Activated T-helper 1 cell treated with anti-CD3 and anti-CD28 coated beads, Interleukin-2, amount 50 U/mL, for 16 hours (primary cell): ENCODE measurements at places on chromosomes 13 and 19.

GRCh38 chr19:4910594-4911281, 1.4 kb downstream of the UHRF1 start:
- no peak for DNase-seq

DNA sequence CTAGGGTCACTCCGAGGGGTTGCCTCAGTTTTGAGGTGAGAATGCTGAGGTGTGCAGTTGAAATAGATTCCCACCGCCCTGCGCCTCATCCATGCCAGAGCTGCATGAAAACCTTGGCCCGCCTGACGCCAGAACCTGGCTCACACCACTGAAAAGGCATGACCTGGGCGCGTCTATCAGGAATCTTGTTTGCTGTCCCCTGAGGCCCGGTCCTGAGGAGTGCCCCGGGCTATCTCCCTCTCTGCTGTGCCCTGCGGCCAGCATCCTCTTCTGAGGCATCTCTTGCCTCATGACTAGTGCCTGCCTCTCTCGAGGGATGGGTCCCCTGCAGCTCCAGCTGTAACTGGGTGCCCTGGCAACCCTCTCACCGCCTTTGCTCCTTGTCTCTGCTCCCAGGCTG, 28.1 kb downstream of the SMARCA4 start:
- no peak for DNase-seq

GRCh38 chr13:80586356-80586755, 245.4 kb upstream of the SPRY2 start:
- DNase-seq, result no peak

DNA sequence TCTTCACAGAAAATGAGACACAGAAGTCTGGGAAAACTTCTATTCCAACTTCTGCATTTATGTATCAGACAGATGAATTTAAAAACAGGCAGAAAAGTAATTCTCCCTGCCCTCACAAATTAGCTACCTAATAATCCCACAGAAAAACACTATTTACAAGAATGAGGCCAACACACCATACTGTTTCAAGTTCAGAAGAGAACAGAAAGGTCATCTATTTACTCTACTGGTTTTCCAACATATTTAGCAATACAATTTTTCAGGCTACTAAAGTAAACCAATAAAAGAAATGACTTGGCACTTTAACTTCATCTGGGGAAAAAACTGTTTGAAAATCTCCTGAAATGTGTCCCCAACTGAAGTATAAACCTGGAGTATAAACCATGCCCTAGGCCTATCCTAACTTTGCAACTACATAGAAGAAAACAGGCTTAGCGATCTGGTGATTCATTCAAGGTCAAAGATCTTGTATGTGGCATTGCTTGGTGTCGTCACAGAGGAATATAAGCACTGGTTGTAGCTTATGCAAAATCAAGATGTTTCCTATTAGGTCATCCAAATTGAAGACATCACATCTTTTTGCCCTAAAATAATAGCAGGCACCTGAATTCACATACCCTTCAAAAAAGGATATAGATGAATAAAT, 20.1 kb upstream of the EBPL start:
- no peak for DNase-seq

- DNase-seq, result peak; percentile 25
Observed at GRCh38 chr19:33795370-33796163, 1.1 kb upstream of the KCTD15 start.

- DNase-seq, result no peak
Observed at GRCh38 chr13:32224916-32225315, 90.2 kb downstream of the ZAR1L start.

DNA sequence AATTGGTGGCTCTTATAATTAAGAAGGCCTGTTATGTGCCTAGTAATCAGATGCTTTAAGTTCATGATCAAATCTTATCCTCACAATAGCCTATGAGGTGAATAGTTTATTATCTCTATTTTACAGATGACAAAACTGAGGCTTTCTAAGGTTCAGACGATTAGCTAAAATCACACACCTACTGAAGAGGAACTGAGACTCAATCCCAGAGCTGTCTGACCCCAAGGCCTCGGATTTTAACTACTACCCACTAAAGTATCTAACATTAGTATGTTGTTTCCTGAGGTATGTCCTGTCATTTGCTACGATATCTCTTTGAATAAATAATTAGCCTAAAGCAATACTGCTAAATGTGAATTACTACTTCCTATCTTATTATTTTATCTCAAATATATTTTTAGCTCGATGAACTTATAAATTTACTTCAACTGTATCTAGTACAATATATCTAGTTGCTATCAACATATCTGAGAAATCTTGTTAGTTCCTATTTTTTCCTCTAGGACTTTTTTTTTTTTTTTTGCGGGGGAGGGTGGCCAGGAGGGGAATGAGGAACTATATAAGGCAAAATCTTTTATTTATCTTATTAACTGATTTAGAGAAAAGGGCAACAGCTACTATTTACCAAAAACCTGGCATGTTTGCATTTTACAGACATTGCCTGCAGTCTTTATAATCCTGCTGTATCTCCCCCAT, 118.5 kb downstream of the ABCC4 start:
- DNase-seq, result no peak

- peak; percentile 59 for DNase-seq
Observed at GRCh38 chr19:17703824-17704463, 15.3 kb upstream of the MAP1S start.

DNA sequence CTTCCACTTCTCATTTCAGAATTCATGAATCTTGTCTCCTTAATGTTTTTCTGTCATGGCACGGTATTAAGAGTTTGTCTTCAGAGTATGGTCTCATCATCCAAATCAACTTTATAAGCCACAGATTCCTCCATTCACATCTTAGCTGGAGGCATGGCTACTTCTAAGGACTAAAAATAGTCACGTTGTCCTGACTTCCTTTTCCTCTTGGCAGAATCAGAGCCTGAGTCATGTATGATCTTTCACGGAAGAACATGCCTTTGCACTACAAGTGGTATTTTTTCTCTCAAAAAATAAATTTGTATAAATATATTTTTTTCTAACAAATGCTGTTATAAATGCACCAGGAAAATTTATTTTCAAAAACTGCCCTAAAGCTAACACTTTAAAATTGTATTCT, 71.4 kb downstream of the ALOX5AP start:
- no peak for DNase-seq

DNA sequence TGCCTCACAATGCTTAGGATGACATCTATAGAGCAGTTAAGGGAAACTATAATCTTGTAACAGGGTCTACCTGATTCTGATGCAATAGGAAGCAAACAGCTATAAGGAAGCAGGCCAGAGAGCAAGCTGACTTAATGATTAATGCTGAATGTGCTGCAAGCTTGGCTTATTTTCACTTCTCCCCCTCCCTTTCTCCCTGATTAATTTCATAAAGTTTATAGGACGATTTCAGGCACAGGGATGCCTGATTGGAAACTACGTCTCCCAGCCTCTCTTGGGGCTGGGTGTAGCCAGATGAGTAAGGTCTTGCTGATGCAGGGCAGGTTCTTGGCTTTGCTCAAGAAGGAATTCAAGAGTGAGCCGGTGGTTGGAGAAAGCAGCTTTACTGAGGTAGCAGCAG, 82.8 kb upstream of the MRI1 start:
- no peak for DNase-seq

DNA sequence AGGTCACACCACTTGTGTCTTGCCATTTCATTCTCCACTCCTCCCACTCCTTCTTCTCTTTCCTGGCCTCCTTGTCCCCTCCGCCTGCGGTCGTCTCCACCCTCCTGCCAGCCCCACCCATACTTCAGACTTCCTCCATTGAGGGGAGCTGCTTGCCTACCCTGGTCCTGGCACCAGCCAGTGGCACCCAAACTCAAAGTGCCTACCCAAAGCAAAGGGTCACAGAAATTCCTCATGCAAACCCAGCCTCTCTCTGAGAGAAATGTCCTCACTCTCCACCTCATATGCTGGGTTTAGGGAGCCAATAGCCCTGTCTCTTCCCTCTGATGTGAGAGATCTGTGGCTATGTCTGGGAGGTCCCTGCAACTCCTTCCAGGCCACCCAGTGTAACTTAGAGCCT, 109.6 kb downstream of the TEX26 start:
- no peak for DNase-seq

DNA sequence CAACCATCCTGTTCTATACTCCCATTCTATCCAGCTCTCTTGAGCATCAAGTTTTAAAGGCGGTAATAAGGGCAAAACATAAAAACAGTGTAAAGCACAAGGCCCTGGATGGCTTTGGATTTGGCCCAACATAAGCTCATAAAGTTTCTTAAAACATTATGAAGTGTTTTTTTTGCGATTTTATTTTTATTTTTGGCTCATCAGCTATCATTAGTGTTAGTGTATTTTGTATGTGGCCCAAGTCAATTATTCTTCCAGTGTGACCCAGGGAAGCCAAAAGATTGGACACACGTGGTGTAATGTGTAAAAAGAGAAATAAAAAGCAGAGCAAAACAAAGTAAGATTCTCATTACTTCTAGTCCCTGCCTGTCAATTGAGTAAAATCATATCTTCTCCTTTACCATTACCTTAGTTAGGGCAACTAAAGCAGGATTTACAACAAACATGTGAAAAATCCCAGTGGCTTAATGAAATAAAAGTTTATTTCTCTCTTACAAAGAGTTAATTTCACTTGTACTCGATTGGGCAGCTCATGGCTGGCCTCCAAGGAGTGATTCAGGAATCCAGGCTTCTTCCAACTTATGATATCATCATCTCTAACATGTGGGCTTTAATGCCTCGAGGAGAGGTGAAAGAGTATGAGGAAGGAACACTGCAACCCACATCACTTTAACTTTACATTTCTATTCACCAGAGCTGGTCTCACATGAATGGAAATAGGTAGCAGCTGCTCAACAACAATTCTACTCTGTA, 725.2 kb upstream of the SLITRK1 start:
- DNase-seq, result no peak

GRCh38 chr13:37295573-37295972, 190.1 kb upstream of the CSNK1A1L start:
- no peak for DNase-seq

DNA sequence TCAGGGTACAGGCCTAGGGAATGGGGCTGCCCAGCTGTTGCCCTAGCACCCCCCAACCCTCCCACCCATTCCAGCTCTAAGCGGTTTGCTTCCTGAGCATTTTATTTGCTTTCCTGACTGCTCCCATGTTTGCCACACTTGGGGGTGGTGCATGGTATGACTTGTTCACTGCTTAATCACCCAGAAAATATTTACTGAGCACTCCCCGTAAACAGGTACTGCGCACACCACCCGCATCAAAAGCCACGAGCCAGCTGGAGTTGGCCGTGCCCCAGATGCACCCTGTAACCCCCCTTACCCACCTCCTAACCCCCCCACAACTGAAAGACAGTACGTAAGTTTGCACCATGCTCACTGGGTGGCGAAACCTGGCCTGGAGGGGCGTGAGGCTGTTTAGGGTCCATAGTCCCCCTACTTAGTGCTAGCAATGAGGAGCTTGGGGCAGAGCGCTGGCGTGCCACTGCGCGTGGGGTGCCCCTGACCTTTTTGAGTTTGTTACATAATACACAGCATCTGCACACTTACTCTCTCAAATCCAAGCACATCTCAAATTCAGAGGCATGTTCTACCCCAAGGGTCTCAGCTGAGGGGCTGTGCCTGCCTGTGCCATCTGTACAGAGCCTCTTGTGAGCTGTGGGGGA, 29.8 kb downstream of the DPF1 start:
- no peak for DNase-seq

DNA sequence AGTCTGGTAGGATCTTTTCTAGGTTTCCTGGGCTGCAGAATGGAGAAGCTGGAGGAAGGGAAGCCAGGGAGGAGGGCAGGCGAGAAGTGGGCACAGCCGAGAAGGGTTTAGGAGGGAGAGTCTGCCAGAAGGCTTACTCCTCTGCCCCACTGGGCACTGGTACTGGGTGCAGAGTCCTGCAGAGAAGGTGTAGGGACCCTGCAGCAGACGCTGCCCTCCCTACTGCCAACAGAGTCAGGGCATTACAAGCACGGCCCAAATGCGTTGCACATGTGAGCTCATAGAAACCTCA, 726 bp upstream of the PEPD start:
- DNase-seq, result no peak

DNA sequence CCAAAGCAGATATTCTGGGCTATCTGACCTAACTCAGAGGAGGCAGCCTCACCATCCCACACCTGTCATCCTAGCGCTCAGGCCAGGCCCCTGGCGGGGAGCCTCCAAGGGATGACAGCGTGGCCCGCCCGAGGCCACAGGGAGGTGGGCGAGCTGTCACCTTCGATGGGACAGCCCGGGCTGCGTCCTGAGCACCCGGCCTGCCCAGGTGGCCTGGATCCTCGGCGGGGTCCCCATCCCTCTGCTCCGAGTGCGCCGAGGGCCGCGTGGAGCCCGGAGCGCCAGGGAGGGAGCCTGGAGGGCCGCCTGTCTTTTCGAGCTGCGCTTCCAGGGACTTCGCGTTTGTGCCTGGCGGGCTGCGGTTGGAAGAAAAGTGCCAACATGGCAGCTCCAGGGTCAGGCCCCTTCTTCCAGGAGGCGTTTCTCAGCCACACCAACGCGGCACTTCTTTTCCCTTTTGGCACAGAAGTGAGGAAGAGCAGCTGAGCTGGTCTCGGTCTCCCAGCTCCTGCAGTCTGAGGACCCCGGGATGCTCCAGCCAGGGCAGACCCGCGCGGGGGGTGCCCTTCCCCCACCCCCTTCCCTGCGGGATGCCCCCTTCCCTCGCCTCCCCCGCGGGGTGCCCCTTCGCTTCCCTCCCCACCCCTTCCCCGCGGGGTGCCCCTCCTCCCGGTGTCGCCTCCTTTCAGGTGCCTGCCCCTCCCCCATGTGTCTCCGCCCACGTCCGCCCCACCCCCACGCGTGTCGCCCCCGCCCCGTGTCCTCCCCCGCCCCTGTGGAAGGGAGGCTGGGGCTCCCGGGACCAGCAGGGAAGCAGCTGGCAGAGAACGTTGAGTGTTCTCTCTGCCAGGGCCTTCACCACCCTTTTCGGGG, 42.3 kb downstream of the GJA3 start:
- DNase-seq, result no peak

DNA sequence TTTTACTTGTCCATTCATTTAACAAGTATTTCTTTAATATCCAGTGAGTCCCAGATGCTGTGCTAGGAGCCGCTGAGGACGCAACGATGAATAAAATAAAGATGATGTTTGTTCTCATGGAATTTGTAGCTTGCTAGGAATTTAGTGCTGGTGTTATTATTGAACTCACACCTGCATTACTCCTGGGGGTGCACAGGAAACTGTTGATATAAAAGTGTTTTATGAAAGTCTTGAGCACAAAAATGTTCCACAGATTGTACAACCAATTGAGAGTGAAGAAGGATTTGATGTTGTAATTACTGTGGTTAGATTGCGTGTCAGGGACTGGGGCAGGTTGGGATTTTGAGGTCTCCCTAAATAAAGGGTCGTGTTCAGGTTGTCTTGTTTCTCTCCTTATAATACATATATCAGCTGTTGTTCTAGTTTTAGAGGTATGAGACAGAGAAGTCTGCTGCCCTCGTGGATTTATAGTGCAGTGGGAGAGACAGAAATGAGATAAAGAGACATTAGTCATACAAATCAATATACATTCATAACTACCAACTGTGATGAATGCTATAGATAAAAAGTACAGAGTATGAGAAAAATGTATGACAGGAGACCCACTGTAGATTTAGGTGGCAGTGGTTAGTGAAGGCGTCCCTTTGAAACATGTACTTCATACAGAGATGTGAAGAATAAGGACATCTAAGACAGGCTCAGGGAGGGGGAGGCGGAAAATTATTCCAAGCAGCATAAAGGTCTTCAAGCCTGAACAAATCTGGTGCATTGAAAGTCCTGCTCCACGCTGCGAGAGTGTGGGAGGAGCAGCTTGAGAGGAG, 11.3 kb downstream of the CACNG6 start:
- no peak for DNase-seq
